ENCODE measurements at places on chromosomes 7 and 10. TPM values are rescaled to one million over a fixed set of nuclear protein-coding genes. Genes with fewer than 3 reads are reported as not detected.
A peak's percentile ranks its signal among the peaks of the same experiment; 100 is the strongest.

- DNase-seq: peak; percentile 18
These were observed 60.9 kb downstream of the BAMBI start for GRCh38 chr10:28738200-28738599.

- no peak for DNase-seq
These were observed 416 bp downstream of the BBS9 start for GRCh38 chr7:33129806-33130153.

DNA sequence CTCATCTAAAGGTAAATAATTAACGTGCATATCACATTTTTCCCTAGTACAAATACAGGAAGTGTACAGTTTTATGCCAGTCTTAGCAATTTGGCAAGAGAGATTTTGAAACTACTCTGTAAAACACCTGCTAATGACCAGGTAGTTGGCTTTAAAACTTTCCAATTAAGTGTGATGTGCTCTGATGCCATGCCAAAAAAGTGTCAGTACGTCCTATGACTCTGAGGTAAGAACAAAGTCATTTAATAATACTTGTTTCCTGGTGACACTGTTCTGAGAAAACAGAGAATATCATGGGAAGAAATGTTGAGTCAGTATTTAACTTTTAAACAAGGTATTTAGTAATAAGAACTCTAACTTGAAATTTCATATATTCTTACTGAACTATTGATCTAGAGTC lies 9.6 kb downstream of the PDZD8 start:
- peak; percentile 59 for DNase-seq

DNA sequence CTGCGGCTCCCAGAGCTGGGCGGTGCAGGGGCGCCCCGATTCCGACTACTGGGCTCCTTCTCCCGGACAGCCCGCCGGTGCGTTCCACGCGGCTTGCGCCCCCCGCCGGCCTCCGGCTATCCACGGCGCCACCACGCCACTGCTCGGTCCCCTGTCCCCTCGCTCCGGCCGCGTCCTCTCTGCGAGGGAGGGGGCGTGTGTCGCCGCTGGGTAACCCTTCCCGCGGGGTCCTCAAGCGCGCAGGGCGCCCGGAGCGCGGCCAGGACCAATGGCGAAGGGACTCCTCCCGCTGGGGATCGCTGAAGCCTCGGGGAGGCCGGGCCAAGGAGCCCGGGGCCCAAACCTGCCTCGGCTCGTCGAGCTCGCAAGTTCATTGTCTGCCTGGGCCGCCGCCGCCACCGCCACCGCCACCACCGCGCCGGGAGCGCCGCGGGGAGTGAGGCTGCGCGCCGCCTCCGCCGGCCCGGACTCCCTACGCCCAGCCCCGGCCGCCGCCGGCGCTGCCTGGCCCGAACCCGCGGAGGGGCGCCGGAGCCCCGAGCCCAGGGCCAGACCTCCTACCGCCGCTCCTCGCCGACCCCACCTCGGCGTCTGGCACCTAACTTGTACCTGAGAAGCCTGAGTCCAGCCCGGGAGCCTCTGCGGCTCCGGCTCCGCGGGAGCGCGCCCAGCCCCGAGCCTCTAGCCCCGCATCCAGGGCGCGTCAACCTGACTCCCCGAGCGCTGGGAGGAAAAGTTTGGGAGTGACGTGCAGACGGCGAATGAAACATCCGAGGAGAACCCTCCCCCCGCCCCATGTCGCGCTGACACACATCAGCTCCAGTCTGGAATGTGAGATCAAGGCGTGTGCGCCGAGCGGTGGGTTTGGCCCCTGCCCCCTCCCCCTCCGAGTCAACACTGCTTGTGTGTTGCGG lies at the start of gene CHST15:
TSS of gene CHST15 (minus strand) at position 739 of the 914 bp plus-strand sequence. CDS start 47,386 bp downstream, outside the sequence.
- peak; percentile 58 for DNase-seq

Gene RARRES2
- 2.8 TPM for total RNA-seq

Gene GJD4
- not detected for total RNA-seq
